Activated T-helper 17 cell treated with anti-CD3 and anti-CD28 coated beads, Interleukin-2, amount 50 U/mL, for 72 hours (primary cell): ENCODE measurements at places on chromosomes 3 and 15.

DNA sequence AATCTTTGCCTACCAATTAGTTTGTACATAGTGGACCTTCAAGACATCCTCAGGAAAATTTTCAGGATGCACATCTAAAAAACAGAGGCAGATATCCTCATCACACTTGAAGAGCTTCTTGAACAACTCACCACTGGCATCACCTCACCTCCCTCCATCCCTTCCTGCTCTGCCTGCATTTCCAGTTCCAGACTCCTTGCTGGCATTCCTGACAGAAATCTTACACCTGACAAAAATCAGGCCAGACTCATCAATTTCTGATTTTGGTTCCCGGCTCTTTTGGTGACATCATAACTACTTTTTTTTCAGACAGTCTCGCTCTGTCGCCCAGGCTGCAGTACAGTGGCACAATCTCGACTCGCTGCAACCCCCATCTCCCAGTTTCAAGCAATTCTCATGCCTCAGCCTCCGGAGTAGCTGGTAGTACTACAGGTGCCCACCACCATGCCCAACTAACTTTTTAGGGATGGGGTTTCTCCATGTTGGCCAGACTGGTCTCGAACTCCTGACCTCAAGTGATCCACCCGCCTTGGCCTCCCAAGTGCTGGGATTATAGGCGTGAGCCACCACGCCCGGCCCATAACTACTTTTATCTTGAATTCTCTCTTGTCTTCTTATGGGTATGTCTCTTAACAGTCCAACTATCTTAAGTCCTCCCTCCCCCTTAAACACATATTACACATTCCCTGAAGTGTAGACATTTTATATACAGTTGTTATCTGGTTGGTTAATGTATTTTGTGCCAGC lies 216.6 kb upstream of the IL12A start:
- ATAC-seq, result no peak

GRCh38 chr3:134883697-134884385 lies 88.8 kb downstream of the EPHB1 start:
- ATAC-seq, result no peak

DNA sequence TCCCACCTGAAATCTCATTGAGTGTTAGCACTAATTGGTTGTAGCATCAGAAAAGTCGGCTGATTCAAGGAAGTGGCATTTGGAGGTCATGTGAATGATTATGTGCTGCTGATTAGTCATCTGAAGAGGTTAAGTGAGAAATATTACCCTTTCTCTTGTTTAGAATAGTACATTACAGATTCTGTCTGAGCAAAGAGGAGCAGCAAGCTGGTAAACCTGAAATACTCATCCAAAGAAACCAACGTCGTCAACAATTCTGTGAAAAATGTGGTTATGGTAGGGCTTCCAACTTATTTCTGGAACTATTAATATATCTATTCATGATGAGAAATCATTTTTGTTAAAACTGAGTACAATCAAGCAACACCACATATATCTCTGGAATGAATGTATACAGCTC lies 1024.9 kb downstream of the TUSC7 start:
- no peak for ATAC-seq

DNA sequence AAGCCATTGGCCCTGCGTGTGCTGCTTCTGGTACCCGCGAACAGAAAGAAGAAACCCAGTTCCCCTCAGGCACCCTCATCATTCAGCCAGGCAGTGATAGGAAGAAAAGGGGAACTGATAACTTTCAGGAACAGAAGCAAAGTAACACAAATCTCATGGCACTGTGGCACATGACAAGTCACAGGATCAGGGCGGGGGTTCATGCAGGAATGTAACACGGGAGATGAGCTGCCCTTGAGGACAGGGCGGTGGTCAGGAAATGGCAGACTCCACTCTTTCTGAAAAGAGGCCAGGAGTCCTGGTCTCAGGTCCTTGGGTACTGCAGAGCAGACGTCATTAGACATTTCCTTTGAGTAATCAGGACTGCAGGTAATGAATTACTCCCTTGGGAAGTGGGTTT lies 95.5 kb downstream of the CCNL1 start:
- no peak for ATAC-seq

DNA sequence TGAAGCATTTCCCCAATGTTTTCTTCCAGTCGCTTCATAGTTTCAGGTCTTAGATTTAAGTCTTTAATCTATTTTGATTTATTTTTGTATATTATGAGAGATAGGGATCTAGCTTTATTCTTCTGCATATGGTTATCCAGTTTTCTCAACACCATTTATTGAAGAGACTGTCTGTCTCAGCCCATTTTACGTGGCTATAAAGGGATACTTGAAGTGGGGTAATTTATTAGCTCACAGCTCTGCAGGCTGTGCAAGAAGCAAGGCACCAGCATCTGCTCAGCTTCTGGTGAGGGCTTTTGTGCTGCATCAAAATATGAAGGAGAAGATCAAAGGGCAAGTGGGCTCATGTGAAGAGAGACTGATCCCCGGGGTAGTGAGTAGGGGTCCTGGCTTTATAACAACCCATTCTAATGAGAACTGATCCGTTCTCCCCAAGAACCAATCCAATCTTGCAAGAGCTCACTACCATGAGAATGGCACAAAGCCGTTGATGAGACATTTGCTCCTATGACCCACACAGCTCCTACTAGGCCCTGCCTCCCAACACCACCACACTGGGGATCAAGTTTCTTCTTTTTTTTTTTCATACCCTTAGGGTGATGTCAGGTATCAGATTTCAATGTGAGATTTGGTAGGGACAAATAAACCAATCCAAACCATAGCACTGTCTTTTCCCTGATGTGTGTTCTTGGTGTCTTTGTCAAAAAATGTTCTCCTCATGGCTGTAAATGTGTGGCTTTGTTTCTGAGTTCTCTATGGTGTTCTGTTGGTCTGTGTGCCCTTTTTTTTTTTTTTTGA lies 63.2 kb downstream of the IQGAP1 start:
- ATAC-seq, result no peak

DNA sequence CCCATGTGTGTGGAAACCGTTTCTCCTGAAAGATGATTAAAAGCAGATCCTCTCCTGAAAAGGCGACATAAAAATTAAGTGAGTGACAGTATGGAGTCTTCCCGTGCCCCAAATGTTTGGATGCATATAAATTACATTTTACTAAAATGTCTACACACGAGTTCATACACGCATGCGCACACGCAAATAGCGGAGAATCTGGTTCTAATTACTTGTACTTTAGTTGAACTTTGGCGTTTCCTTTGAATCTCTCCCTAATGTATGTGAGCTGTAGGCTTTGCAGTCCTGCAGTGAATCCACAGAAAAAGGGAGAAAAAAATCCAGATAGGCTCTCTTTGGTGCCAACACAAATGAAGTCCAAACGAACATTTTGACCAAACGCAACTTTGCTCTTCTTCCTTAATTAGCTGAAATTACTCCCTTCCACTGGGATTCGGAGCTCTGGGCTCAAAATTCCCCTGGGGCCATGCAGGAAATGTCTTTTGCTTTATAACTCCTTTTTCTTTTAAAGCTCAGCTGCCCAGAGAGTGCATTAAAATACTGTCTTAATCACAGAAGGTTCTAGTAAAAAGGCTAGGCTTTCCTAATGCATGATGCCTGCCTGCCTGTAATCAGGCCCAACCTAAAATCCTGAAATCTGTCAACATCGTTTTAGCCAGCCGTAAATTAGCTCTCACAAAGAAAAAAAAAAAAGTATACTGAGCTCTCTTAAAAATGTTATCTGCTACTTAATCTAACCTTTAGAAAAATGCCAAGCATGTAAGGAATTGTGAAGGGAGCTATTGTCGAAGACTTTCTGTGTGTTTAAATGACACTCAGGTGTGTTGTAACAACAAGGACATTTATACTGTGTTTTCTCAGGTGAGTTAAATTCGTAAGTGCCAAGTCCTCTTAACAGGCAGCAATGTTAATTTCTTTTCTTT lies 26.2 kb downstream of the RARB start:
- no peak for ATAC-seq

DNA sequence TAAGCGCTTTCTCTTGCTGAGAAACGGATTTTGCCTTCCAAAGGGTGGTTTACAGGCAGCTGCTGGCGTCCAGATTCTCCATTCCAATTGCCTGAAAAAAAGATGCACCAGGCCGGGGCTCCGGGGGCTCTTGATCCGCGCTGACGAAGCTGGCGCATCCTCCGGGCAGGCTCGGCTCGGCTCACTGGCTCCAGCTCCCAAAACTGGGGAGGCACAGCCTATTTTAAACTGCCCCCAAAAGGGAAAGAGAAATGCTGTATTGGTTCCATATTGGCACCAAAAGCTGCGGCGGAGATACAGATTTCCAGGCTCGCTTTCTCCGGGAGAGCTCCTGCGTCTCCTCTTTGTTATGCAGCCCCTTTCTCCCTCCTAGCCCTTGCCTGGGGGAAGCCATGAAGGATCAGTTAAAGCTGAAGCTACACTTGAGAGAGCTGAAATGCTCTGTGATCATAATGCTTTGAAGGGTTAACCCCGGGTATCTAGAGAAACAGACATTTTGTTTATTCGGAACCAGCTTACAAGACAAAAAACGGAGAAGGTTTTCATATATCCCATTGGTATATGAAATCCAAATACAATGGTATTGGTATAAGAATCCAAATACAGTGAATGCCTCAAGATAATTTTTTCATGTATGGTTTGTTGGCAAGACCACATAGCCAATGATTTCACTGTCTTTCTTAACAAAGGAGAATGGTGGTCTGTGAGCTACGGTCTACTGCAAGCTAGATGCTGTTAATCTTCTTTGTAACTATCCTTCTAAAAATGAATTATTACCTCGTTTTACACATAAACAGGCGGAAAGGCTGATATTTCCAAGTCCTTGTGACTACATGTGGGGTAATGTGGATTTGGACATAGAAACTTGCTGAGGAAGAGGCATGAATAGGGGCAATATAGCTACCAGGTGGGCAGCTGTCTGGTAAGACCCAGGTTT lies 693 bp downstream of the CD200 start:
- peak; percentile 31 for ATAC-seq

GRCh38 chr15:98967096-98967495 lies 40.5 kb downstream of the PGPEP1L start:
- ATAC-seq, result no peak

- ATAC-seq, result no peak
These were observed 181.4 kb downstream of the TBL1XR1 start for GRCh38 chr3:177015881-177016280.

DNA sequence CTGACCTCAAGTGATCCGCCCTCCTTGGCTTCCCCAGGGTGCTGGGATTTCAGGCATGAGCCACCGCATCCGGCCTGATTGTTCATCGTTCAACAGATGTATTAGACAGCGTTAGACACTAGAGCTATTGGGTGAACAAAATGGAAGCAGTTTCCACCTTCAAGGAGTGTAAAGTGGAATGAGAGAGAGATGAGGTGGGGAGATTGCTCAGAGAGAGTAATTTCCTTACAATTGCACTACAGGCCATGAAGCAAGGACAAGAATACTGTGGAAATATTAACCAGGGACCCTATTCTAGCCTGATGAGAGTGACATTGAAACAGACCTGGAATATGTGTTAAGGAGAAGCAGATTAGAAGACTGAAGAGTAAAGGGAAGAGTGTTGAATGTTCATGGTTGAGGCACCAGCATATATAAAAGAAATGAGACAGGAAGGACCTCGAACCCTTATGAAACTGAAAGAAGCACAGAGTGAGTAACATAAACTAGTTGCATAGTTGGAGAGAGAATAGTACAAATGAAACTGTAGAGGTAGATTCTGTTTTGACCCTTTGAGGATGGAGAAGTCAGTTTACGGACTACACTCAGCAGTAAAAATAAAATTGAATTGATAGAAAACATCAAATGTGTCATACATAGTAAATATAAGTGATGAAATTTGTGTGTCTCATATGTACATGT lies 7.2 kb downstream of the RTF1 start:
- peak; percentile 94 for ATAC-seq

DNA sequence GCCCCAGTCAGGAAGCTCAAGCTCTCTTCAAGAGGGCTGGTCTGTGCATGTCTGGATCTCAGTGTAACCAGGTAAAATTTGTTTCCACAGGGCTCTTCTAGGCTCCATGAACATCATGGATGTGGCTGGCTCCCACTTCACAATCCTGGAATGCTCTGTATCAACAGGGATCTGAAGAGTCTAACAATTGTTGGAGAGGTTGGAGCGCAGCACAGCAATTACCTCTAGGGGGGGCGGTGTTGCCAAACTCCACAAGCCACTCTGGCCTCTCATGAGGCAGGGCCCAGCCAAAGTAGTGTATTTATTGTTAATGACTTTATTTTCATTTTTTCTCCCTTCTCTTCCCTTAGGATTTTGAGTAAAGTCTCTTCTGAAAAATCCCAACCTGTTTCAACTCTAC lies 6.1 kb upstream of the EIF2B5 start:
- no peak for ATAC-seq

DNA sequence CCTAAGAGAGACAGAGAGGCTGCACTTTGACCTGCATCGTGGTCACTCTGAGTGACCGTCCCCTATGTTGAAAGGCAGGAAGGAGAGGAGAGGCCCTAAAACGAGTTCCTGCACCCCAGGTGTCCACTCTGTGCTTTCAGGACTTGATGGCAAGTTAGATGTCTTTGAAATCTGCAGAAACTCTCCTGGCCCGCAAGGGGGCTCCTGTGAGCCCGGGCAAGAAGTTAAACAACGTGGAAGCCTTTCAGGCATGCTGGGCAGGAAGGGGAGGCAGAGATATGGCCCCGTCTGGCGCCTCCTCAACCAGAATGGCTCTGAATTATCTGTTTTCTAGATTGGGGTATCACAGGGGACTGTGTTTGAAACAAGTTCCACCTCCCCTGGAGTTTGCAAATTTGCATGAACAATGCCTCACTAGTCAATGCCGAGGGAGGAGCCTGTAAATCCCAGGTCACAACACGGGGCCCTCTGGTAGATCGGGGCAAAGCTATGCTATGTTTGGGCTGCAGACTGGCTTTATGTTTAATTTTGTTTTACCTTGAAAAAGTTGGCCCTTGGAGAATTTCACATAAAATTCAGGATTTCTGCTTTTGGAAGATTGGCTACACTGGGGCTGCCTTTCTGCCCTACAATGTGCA lies 9.8 kb downstream of the CTXND1 start:
- ATAC-seq, result no peak

DNA sequence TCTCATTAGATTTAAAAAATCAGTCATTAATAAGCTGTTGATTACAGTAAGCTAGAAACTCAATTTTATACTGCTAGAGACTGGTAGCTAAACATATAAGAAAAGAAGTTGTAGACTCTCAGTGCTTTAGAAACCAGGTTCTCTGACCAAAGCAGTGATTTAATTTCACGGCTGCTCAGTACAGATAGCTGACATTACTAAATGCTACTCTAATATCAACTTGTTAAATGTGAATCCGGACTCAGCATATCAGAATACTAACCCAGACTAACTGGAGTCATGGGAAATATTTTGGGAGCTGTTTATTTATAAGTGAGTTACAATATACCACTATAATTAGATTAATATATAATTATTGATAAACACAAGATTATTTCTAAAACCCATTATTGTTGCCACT lies 80.4 kb downstream of the NEDD4 start:
- ATAC-seq, result no peak

GRCh38 chr3:21729331-21729730 lies 21.7 kb downstream of the ZNF385D start:
- no peak for ATAC-seq

- ATAC-seq, result no peak
These were observed 275.0 kb downstream of the NFKBIZ start for GRCh38 chr3:102124282-102124681.

- ATAC-seq, result no peak
These were observed 139.0 kb upstream of the NECTIN3 start for GRCh38 chr3:110932567-110932966.
